HepG2 (cell line): ENCODE measurements at places on chromosomes 7 and 10. TPM values are rescaled to one million over a fixed set of nuclear protein-coding genes. Genes with fewer than 3 reads are reported as not detected.

The PLEKHS1 gene
- total RNA-seq: not detected in 2 replicates

The TBL2 gene
- 17.7 and 47.2 TPM in 2 replicates for total RNA-seq

The WNT2 gene
- total RNA-seq: not detected in 2 replicates

The OR6B1 gene
- not detected in 2 replicates for total RNA-seq
